Pulmonary artery endothelial cell (primary cell): ENCODE measurements at places on chromosomes 2 and 18.

DNA sequence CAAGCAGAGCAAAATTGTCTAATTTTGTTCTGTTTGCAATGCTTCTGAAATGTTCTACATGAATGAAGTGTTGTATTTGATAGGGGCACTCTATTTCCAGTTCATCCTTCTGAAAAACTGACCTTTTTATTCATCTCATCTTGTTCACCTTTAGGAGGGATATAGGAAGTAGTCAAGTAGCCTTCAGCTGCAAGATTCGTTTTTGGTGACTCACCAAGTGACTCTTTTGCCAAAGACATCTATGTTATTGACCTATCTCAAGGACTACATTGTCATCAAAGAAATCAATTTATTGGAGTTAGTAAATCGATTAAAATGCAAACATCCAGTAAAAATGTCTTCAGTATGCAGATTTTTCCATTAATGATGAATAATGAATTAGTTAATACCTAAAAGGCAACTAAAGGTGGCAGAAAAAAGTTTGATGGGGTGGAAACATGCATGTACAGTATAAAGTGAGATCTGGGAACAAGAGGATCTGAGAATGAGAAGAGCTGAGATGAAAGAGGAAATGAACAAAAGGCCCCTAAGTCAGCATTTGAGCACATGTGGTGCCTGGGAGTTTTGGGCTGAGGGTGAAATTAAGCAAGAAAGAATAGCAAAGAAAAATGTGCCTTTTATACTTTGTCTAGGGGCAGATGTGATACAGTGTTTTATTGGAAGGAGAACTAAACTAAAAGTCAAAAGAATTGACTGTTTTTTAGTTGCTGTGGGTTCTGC is 255.1 kb upstream of the LINC00305 start:
- no peak for DNase-seq

- no peak for DNase-seq
Measured at GRCh38 chr2:239288951-239289511, 111.8 kb downstream of the HDAC4 start.

DNA sequence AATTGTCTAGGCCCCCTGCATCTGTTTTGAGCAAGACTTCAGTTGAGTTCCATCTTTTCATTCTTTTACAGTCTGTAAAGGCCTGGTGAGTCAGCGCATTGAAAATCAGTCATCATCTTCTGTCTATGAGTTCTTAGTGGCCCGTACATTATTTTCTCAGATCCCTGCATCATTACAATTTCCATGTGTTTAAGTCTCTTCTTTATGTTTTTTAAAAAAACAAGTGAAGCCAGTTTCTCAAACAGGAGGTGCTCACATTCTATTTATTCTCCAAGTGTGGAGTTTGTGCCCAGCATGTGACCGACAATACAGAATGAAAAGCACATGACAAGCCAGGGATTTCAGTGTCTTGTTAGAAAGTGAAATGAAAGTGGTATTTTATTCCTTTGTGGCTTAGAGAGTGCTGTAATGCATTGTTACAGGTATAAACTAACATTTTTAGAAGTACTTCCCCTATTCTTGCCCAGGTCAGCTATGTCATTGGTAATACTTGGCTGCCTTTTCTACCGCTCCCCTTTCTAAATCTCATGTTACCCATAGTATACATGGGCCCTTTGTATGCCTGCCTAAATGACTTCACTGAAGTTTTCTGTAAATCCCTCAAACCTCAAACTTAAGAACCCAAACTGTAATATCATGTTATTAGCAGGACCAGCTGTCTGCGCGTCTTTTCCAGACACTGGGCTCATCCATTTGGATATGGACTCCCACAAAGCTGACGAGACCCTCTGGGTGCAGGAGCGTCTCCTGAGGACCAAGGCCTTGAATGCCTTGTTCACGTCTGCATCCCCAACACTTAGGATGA is 67.6 kb downstream of the FEZ2 start:
- no peak for DNase-seq

- no peak for DNase-seq
Measured at GRCh38 chr2:143819190-143819735, 690.0 kb downstream of the ARHGAP15 start.

DNA sequence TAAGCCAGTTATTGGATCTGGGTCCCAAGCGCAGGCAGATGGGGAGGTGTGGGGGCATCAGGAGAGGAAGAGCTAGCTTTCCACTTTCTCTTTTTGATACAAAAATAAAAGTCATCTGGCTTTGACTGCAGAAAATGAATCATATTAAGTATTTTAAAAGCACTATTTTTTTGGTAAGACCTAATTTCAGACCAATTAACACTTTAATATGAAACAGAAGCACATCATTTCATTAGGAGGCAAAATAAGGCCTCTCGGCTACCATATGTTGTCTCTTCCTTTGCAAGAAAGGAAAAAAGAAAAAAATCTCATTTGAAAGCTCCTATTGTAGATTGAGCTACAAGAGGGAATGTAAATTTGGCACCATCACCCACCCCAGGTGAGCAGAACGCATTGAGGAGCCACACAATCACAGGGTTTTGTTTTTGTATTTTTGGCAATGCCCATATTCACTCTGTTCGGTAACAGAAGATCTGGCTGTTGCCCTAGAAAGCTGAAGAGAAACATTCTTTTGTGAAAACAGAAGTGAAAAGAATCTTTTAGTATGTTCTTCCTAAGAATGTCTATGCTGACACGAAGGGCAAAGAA is 390.7 kb upstream of the ETAA1 start:
- no peak for DNase-seq

DNA sequence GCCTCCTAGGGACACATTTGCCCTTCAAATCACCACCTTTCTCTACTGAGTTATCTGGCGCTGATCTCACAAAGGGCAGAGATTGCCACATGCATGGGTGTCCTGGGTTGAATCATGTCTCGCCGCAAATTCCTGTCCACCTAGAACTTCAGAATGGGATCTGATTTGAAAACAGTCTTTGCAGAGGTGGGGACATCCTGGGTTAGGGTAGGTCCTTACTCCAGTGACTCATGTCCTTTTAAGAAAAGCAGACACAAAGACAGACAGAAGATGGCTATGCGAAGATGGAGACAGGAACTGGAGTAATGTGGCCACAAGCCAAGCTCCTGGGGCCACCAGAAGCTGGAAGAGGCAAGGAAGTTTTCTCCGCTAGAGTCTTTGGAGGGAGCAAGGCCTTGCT is 197.4 kb upstream of the SMIM21 start:
- no peak for DNase-seq

- no peak for DNase-seq
Measured at GRCh38 chr2:203631068-203631757, 75.2 kb upstream of the CD28 start.

DNA sequence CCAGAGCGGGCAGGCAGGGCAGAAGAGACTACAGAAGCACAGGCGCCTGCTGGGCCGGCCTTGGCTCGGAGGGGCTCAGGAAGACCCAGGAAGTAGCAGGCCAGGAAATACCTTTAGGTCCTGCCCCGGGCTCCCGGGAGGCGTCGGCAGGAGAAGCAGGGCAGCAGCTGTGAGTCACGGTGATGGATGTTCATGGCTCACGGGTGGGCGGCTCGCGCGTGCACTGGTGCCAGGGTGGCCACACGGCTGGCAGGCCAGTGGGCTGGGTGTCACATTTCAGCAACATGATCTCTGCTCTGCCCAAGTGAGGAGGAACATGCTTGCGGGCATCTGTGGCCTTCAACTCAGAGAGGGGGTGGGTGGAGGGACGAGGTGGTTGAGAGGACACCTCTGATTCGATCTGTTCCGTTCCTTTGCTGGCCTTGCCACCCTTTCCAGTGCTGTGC is 139.3 kb downstream of the KLHL29 start:
- no peak for DNase-seq

GRCh38 chr2:26562811-26563645 is 78.1 kb downstream of the CIB4 start:
- DNase-seq = no peak

GRCh38 chr2:63734510-63734909 is 107.2 kb upstream of the UGP2 start:
- DNase-seq = no peak

GRCh38 chr18:9139400-9140039 is 2.9 kb downstream of the ANKRD12 start:
- DNase-seq = no peak

- DNase-seq = no peak
Measured at GRCh38 chr2:239677453-239678185, 276.8 kb upstream of the HDAC4 start.

- DNase-seq = no peak
Measured at GRCh38 chr2:22253171-22253570, 1129.4 kb downstream of the TDRD15 start.

DNA sequence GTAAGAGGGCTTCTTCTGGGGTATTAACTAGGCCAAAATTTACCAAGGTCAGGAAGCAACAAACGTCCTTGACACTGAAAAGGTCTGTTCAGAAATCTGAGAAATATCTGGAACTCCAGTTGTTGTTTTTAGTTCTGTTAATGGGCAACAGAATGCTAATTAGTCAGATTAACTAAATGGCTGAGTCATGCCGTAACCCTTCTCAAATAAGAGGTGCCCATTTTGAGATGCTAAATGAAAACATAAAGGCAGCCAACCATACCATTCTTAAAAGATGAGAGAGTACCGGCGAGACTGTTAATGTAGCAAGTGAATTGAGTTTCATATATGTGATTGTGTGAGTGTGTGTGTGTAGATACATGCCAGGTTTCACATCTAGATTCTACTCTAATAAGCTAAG is 147.9 kb upstream of the GAREM1 start:
- no peak for DNase-seq

DNA sequence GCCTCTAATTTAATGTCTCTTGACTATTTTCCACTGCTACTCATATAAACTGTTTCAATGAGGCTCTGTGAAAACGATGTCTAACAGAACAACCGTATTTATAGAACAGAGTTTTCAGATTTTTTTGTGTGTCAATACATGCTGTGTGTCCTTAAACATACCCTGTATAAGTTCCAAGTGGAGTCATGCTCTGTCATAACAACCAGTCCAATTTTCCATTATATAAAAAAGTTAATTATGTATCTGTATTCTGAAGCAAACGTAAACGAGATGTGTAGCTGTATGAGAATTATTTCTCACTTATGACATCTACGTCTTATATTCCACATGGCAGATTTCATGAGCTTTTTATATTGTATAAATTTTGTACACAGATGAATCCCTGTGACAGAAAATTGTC is 13.9 kb upstream of the GULP1 start:
- no peak for DNase-seq

GRCh38 chr2:20593072-20594034 is 57.5 kb downstream of the HS1BP3 start:
- DNase-seq = no peak

DNA sequence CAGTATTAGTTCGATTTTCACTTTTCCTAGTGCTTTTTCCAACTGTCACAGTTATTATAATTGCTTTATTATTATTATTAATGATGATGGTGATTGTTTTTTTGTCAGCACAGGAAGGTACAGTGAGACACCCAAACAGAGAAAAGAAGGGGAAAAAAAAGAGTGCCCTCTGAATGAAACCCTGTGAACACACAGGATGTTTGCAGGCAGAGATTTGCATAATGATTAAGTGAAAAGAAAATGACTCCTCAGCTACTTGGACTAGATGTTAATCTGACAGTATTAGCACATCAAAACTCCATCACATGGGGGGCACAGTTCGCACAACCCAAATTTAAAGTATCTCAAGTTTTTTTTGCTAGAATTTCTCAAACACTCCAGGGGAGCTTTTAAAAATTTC is 32.9 kb downstream of the ADD2 start:
- no peak for DNase-seq

DNA sequence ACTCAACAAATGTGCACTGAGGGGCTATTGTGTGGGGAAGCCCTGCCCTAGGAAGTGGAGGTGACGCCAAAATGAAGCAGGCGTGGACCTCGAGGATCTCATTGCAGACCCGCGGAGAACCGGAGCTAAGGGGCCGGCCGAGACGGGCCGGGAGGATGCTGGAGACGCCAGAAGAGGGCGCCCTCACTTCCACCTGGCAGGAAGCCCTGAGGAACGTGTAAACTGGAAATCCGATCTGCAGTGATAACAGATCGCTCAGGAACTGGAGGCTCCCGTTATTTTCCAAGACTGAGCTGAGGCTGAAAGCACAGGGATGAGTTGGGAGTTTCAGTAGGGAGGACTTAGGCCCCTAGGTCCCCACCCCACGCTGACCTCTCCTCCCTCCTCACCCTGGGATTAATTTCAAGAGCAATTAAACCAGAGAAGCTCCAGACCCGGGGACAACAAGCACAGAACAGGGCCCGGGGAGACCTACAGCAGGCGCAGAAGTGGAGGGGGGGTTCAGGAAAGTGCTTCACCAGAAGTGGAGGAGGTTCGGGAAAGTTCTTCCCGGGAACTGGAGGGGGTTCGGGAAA is 7.7 kb upstream of the COL6A3 start:
- DNase-seq = peak; percentile 30
